ACHN (cell line): ENCODE measurements at places on chromosomes 11 and 22.

DNA sequence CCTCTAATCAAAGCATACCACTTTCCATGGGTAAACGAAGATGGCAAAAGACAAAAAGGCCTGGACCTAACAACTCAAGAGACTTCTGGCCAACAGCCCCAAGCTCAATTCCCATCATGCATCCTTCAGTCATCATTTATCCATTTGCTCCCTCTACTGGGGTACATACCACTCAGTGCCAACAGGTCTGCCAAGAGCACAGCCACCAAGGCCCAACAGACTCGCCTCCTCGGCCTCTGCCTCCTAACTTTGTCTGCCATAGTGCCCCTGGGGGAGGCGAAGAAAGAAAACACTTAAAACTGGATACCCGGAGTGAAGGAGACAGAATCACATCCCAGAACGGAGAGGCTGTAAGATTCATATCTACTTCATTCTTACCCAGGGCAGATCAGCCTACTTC is 1.1 kb downstream of the HYOU1 start:
- peak; percentile 48 for DNase-seq

- no peak for DNase-seq
These were observed 148.1 kb upstream of the BLID start for GRCh38 chr11:122264121-122264520.

DNA sequence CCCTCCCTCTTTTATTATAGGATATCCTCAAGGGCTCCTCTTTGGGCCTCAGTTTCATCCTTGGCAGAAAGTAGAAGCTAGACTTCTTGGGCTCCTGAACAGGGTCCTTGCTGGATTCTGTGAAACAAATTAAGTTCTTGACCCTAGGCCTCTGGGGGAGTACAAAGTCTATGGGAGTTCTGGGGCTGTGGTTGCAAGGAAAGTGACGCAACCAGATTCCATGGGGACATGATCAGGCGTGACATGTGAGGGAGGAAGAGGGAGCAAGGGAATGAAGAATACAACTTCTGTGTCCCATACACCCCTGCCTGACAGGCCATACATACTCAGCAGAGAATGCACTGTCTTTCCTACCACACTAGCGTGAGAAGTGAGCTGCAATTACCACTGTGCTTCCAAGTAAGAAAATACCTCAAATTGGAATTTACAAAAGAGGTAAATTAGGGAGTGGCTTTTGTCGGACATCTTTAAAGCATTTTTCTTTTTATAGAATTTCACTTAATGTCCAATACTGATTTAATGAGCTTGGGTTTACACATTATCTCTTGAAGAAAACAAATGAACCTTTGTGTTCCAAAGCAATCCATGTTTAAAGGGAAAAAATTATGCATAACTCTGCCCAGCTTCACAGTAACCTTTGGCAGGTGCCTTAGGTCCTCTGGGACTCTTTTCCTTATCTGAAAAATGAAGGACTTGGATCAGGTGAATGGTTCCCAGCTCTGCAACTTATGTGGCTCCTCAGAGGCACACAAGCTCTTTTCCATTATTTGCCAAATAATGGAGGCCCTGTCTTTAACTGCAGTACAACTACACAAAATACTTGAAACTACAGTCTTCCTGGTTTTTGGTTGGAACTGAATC is 38.9 kb downstream of the LIMK2 start:
- no peak for DNase-seq

GRCh38 chr11:64777449-64778222 is 706 bp downstream of the SF1 start:
- DNase-seq = peak; percentile 72

GRCh38 chr11:59224351-59224928 is 11.7 kb upstream of the MPEG1 start:
- no peak for DNase-seq

- no peak for DNase-seq
These were observed 30.0 kb upstream of the ARFGAP3 start for GRCh38 chr22:42887120-42887519.

DNA sequence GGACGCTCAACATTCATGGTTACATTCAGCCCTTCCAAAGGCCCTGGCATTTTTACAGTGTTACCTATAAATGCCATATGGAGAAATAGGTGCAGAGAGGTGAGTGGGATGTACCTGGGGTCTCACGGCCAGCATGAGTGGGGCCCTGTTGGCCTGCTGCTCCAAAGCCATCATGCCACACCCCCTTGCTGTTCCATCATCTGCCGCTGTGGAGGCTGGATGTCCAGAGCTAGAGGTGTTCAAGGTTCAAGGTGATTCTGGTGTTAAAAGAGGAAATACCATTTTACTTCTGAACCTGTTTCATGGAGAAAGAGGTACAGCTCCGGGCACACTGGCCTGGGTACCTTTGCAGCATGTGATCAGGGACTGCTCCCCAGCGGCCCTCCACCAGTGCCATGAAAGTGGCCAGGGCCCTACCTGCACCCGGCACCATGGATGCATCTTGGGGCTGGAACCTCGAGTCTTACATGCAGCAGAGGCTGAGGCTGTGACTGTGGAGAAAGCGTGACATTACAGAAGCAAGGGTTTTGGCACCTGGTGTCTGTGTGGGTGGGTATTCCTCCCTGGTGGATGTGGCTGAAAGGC is 68.6 kb downstream of the PARVB start:
- no peak for DNase-seq

DNA sequence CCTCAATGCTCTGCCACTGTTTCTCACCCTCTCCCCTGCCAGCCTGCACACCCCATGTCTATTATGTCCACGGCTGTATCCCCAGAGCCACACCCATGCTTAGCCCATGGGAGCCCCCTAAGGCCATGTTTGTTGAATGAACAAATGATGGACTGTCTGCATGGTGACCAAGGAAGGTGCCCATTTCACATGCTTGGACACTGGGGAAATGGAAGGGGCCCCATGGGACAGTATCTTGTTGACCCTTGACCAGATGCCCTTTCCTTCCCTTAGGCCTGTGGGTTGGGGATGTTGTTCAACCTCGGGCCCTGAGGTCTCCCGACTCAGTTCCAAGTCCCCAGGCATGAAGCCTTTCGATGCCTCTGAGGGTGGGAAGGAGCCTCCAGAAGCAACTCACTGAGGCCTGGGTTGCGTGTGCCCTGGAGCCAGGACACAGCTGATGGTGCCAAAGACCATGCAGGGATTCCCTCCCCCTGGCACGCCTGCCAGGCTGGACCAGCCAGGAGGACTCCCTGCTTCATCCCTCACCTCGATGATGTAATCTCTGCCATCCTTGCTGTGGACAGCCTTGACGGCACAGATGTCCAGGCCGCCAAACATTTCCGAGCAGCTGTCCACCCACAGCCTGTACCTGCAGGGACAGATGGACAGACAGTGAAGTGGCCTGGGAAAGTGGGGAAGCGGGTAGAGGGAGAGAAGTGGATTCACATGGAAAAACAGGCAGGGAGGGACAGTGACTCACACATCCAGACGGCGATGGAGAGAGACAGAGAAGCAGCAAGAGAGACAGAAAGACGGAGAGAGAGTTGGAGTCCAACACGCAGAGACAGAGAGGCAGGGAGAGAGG is 58.9 kb downstream of the FBXO7 start:
- no peak for DNase-seq

GRCh38 chr22:23237841-23238240 is 57.5 kb downstream of the BCR start:
- DNase-seq = no peak

- peak; percentile 50 for DNase-seq
These were observed 4.5 kb upstream of the CREB3L1 start for GRCh38 chr11:46272816-46273427.

- no peak for DNase-seq
These were observed 247.9 kb downstream of the FAM76B start for GRCh38 chr11:95541715-95542114.

- DNase-seq = no peak
These were observed 26.6 kb upstream of the CPT1A start for GRCh38 chr11:68868221-68868835.

- DNase-seq = no peak
These were observed 6.3 kb upstream of the NDUFC2 start for GRCh38 chr11:78085972-78086371.

DNA sequence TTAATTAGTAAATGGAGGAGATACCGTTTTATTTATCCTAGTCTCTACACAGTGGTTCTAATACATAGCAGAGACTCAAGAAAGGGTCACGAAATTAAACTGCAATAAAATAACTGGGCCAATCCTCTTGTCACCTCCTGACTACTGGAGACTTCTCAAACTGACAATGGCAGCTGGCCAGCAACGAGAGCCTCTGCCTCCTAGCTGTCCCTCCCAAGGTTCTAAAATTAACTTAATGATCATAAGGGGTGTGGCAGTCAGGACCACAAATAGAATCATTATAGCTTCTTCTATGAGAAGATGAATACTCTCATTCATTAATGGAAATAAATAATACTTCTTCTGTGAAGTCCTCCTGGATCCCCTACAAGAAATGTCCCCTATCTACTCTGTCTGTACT is 63.8 kb upstream of the APOA1 start:
- DNase-seq = no peak

DNA sequence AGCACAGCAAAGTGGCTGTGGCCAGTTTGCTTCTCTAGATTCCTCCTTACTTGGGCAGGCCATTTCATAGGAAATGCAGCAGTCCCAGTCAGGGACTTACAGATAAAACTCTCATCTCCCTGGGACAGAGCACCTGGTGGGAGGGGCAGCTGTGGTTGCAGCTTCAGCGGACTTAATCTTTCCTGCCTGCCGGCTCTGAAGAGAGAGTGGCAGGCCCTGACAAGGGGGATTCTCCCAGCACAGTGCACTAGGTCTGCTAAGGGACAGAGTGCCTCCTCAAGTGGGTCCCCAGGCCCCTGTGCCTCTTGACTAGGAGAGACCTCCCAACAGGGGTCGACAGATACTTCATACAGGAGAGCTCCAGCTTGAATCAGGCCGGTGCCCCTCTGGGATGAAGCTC is 1649.1 kb downstream of the LRRC4C start:
- DNase-seq = no peak
